Left kidney (tissue), 8 donors: ENCODE measurements at places on chromosomes 1 and 21. TPM values are rescaled to one million over a fixed set of nuclear protein-coding genes. Genes with fewer than 3 reads are reported as not detected.
A peak's percentile ranks its signal among the peaks of the same experiment; 100 is the strongest.

Gene UTS2
- not detected for polyA plus RNA-seq

DNA sequence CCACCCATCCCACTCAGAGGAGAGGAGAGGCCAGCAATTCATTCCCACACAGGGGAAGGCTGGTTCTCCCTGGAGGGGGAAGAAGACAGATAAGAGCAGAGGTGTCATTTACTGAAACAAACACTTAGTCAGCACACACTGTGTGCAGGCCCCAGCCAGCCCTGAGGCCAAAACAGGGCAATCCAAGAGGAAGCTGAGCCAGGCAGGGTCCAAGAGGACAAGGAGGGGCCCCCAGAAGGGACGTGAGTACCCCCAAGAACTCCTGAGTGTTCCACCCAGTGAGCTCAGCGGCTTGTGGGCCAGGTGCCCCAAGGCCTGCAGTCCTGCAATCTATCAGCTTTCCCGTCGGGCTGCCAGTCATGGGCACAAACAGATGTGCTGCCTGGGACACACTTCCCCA lies 15.8 kb downstream of the ADGRB2 start:
- DNase-seq, result no peak

GRCh38 chr21:25895565-25896205 lies 160.9 kb downstream of the GABPA start:
- peak; percentile 31 for DNase-seq

GRCh38 chr1:41341772-41342562 lies 19.3 kb upstream of the FOXO6 start:
- DNase-seq, result no peak
